ENCODE measurements at places on chromosomes 7 and 10. TPM values are rescaled to one million over a fixed set of nuclear protein-coding genes. Genes with fewer than 3 reads are reported as not detected.

Gene ADAM12
- 0.45 TPM for total RNA-seq

Gene BHLHA15
- total RNA-seq, result not detected

Gene GRM3
- total RNA-seq, result not detected

Gene PTF1A
- total RNA-seq, result not detected

Gene OPALIN
- total RNA-seq, result not detected

Gene RUFY2
- 13.0 TPM for total RNA-seq

Gene NAT16
- not detected for total RNA-seq

Gene C10orf67
- total RNA-seq, result 0.15 TPM

Gene ASZ1
- total RNA-seq, result not detected

Gene OR6B1
- total RNA-seq, result not detected

Gene PRRT4
- 0.21 TPM for total RNA-seq

Gene ATOH7
- not detected for total RNA-seq

Gene ANKRD7
- total RNA-seq, result not detected

Gene ST7
- 7.0 TPM for total RNA-seq

Data from activated CD4-positive, alpha-beta T cell treated with anti-CD3 and anti-CD28 coated beads, Interleukin-2, amount 10 ng/mL, durations not matched to agents 7 days and 5 days (primary cell).